Body of pancreas (tissue), 4 donors: ENCODE measurements at places on chromosomes 16 and 17. TPM values are rescaled to one million over a fixed set of nuclear protein-coding genes. Genes with fewer than 3 reads are reported as not detected.

DNA sequence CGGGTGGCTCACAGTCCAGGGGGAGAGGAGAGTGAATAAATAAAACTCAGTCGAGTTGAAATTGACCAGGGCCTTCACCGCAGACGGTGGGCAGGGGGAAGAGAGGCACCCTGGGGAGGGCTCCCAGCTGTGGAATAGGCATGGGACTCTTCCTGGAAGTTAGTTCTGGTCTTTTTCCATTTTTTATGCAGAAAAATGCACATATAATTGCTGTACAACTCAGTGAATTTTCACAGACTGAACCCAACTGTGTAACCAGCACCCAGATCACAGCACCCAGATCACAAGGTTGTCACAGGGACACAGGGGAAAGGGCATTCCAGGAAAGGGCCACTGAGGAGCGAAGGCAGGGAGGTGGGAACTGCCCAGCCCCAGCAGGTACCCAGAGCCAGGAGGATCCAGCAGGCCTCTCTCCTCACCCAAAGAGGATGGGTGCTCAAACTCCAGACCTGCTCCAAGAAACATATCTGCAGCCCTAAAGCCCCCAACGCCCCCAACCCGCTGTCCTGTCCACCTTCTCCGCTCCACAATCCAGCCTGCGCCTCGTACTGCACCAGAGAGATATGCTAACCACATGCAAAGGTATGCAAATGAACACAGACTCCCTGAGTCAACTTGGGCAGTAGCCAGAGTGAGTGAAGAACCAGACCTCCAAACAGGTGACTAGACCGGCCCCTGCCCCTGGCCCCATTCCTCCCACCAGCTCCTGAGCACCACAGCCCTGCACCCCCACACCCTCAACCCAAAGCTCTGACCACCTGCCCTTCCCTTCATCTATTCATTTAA is 29.1 kb upstream of the EIF1 start:
- DNase-seq = no peak

GRCh38 chr17:13642188-13642587 is 40.5 kb upstream of the HS3ST3A1 start:
- DNase-seq = no peak

DNA sequence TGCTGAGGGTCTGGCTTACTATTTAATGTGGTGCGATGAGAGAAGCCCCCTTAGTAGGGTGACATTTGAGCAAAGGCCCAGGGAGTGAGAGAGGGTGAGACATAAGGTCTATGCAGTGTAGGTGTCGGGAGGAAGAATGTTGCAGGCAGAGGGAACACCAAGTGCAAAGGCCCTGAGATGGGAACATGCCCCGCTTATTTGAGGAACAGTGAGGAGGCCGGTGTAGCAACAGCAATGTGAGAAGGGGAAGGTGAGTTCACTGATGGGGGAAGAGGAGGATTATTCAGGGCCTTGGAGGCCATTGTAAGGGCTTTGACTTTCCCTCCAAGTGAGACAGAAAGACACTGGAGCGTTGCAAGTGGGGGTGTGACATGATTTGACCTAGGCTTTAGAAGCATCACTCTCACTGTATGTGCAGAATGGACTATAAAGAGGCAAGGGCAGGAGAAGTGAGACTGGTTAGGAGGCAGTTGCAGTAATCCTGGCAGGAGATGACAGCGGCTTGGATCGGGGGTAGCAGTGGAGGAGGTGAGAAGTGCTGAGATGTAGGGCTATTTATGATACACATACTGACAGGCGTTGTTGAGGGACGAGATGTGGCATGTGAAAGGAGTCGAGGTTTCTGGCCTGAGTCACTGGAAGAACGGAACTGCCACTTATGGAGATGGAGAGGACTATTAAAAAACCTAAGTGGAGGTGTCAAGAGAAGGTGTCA is 145.3 kb downstream of the SPECC1 start:
- no peak for DNase-seq

The ASGR2 gene
- total RNA-seq = not detected

The GDPD3 gene
- not detected for total RNA-seq

DNA sequence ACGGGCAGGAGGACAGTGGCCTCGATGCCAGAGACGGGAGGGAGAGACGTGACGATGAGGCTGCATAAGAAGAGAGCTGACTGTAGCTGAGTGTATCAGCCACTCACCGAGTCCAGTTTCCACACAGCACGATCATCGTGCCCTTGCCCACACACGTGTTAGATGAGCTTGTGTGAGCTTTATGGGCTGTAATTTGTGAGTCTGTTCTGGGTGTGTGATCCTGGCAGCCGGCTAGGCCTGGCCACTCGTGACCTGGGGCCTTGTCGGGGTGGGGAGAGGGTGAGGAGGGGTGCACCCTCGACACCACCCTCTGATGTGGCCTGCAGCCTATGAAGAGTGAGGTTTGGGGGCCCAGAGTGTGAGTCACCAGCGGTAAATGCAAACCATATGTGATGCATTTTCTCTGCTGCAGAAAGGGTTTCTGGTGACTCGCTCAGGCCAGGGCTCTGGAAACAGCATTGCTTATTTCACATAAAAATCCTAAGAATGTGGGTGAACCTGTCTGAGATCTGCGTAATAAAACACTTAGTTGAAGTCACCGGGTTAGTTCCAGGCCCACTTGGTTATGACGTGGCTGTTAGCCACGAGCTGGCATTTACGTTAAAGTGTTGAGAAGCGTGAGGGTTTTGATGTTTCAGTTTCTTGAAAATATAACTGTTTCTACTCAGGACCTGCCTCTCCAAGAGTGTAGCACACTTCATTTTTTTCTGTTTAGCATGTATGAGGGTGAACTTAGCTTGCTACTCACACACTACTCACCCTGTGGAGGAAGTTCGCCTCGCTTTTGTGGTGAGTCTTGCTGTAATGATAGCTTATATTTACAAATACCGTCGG is 4.2 kb downstream of the METRNL start:
- no peak for DNase-seq

The ENO3 gene
- total RNA-seq = 3.6 TPM

The EEF2KMT gene
- total RNA-seq = 2.9 TPM

The OTOP2 gene
- not detected for total RNA-seq

The MPV17L gene
- 14.5 TPM for total RNA-seq

DNA sequence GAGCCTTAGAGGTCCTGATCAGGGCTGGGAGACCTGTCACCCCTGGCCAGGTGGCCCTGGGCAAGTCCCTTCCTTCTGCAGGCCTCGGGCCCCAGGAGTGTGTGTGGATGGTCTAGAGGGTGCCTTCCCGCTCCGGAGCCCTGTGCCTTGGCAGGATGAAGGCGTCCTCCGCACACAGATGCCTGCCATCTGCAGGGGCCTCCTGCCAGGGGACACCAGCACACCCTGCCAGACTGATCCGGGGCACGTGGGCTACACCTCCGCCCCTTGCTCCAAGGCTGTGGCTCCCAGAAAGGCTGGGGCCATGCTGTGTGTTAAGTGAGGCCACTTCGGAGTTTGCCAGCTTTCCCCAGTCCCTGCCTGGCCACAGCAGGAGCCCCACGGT is 30.7 kb downstream of the NPTX1 start:
- DNase-seq = no peak

DNA sequence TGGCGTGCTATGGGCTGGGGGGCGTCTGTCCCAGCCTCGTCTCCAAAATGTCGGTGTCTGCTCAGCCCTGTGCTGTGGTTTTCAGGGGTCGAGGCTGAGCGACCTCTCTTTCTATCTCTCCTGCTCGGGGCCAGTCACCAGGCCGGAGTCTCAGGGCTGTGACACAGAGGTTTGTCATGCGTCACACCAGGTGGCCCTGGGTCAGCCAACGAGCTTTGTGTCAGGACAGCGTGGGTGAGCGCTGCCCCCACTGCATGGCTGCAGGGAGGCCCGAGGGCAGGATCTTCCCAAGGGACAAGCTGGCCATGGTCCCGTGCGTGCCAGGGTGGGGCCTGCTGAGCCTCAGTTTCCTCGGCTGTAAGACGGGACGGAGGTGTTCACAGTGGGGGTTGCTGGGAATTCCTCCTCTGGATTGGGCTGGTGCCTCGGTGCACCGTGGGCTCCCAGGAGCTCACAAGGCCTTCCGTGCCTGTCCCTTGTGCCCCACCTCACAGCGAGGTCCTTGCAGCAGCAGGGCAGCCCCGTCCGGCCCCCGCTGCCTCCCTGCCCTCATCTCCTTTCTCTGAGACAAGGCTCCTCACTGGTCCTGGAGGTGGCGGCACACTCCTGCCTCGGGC is 50.5 kb downstream of the CBFA2T3 start:
- no peak for DNase-seq

The ORAI3 gene
- total RNA-seq = 7.9 TPM

- no peak for DNase-seq
Observed at GRCh38 chr16:81940781-81941560, 70.3 kb downstream of the SDR42E1 start.

The LLGL1 gene
- total RNA-seq = 6.6 TPM

The ITGAD gene
- not detected for total RNA-seq

- DNase-seq = no peak
Observed at GRCh38 chr16:78597809-78598570, 498.5 kb downstream of the WWOX start.

The AIPL1 gene
- total RNA-seq = not detected

DNA sequence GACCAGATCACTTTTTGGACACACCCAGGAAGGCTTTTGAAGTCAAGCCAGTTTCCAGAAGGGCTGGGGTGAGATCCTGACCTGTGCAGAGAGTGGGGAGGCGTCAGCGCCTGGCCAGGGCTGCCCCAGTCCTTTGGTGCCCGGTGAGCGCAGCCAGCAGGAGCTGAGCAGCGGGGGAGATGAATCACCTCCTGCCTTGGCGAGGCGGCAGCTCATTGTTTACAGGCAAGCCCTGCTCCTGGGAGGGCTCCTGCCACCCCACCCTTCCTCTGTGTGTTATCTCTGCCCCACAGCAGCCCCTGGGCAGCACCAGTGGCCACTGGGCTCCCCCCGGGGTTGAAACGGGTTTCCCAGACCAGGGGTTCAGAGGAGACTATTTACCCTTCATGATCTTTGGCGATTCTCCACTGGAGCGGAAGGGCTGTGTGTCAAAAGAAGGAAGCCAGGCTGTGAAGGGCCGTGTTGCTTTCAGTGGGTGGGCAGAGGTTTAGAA is 14.1 kb upstream of the ITGB4 start:
- DNase-seq = peak; percentile 22

DNA sequence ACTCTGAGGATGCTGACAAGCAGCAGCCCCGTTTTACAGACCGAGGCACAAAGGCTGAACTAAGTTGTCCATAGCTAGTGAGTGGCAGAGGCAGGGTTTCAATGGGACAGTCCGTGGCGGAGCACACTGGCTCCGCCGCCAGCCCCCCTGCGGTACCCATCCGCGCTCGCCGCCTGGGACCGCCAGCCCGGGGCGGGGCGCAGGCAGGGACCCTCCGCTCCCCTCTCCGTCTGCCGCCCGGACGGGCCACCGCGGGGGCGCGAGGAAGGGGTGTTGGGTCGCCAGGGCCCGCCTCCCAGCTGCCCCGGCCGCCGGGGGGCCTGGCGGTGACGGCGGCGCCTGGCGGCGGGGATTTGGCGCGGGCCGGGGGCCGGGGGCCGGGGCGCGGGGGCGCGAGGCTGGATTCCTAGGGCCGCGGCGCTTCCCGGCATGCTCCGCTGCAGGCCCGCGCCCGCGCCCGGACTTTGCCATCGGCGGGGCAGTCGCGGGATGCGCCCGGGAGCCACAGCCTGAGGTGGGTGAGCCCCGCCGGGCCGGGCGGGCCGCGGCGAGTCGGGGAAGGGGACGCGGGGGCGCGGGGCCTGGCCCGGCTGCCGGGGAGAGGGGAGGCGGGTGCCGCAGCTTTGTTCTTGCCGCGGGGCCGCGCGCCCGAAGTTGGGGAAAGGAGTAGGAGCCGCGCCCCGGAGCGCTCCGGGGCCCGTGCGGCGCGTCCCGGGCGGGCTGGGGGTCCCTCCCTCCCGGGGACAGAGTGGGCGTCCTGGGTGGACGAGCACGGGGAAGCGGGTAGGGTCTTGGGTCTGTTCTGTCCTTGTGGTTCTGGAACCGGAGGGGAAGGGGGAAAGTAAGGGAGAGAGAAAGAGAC is at the start of gene TMEM98:
TMEM98 (plus strand) TSS at position 430 of the 862 bp plus-strand sequence. CDS start 3,376 bp downstream, outside the sequence.
- DNase-seq = peak; percentile 56

DNA sequence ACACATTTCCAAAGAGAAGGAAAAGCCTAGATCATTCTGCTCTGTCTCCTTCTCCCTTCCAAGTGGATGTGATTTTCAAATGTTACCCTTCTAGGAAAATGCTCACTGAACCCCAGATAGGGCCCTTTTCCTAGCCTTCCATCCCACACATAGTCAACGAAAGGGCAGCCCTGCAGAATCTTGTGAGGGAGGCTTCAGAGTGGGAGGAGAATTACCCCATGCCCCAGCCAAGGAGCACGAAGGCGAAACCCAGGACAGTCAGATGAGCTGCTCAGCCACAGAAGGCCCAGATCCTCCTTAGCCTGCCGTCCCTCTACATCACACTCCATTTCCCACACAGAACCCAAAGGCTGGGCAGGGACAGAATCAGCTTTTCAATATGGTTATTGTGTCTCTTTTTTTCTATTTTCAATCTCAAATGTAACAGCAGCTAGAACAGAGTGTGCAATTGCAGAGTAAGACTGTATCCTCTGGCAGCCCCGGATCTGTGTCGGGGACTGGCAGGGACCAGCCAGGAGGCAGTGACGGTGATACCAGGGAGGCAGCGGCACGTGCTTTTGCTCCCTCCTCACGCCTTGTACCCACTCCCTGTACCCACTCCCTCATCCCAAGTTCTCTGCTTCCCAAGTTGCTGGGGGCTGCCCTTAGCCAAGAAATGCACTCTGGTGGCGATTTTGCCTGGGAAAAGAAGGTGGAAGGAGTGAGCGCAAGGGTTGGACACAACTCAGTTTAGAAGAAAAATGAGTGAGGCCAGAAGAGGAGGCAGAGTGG is 3.7 kb upstream of the SDK2 start:
- no peak for DNase-seq

DNA sequence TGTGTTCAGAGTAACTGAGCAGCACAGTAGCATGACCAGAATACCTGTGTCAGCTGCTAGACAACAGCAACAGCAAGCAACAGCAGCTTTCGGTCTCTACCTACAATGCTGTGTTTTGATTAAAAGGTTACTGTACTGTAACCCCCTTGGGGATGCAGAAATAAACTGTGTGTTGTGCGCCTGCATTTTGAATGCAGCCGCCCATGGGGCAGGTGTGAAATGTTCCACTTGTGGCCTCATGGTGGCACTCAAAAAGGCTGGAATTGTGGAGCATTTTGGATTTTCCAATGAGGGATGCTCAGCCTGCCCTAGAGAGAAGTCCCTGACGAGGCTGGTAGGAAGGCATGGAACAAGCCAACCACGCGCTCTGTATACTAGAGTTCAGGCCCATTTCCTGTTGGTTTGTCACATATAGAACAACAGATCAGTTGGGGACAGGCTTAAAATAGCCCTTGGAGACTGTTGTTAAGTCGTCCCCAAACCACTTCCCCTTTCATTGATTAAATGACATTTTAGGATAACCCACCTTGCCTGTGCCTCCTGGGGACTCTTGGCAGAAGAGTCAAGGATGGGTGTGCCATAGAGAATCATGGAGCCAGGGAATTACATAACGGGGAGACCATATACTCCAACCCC is 27.1 kb downstream of the SCPEP1 start:
- DNase-seq = peak; percentile 28

The PDILT gene
- not detected for total RNA-seq

The MINK1 gene
- total RNA-seq = 32.7 TPM

The KCNH4 gene
- not detected for total RNA-seq

GRCh38 chr17:278676-279059 is 73.9 kb downstream of the RPH3AL start:
- no peak for DNase-seq
